Stimulated activated CD4-positive, alpha-beta T cell treated with anti-CD3 and anti-CD28 coated beads, Interleukin-12 subunit alpha, Interleukin-12 subunit beta, amount 100 ng/mL, for 24 hours (primary cell): ENCODE measurements at places on chromosomes 7 and 10.

- DNase-seq: no peak
Measured at GRCh38 chr10:86481761-86482160, 39.8 kb downstream of the WAPL start.

DNA sequence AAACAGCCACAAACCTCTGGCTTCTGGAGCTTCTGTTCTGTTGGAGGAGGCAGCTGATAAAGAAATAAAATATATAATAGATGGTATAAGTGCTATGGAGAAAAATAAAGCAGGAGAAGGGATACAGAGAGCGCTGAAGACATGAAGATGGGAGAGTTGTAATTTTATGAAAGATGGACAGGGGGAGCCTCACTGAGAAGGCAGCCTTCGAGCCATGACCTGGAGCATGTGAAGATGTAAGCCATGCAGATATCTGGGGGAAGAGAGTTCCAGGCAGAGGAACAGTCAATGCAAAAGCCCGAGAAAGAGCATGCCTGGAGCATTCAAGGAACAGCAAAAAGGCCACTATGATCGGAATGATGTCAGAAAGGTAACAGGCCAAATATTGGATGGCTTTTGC lies 187.5 kb downstream of the KIAA1217 start:
- DNase-seq: no peak

- no peak for DNase-seq
Measured at GRCh38 chr7:82617156-82617555, 173.6 kb upstream of the CACNA2D1 start.

- no peak for DNase-seq
Measured at GRCh38 chr10:108462005-108462404, 1297.5 kb upstream of the SORCS1 start.

DNA sequence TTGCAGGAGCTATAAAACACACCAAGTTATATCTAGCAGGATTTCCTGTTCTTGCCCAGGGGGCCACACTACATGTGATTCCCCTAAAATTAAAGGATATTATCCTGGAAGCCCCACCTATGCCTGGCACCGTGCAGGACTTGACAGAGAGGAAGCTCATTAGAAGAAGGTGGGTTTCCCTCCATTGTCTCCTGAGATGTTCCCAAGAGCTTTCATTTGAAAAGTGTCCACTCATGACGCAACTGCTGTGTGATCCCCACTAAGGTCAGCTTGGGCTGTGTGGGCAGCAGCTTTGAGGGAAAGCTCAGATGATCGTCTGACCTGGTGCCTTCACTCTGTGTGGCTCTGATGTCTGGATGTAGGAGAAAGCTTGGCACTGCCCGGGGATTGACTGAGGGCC lies 53.5 kb downstream of the RAMP3 start:
- DNase-seq: no peak

- DNase-seq: no peak
Measured at GRCh38 chr7:130070861-130071622, 708 bp downstream of the KLHDC10 start.

- no peak for DNase-seq
Measured at GRCh38 chr7:74575083-74575784, 82.3 kb upstream of the GTF2I start.

DNA sequence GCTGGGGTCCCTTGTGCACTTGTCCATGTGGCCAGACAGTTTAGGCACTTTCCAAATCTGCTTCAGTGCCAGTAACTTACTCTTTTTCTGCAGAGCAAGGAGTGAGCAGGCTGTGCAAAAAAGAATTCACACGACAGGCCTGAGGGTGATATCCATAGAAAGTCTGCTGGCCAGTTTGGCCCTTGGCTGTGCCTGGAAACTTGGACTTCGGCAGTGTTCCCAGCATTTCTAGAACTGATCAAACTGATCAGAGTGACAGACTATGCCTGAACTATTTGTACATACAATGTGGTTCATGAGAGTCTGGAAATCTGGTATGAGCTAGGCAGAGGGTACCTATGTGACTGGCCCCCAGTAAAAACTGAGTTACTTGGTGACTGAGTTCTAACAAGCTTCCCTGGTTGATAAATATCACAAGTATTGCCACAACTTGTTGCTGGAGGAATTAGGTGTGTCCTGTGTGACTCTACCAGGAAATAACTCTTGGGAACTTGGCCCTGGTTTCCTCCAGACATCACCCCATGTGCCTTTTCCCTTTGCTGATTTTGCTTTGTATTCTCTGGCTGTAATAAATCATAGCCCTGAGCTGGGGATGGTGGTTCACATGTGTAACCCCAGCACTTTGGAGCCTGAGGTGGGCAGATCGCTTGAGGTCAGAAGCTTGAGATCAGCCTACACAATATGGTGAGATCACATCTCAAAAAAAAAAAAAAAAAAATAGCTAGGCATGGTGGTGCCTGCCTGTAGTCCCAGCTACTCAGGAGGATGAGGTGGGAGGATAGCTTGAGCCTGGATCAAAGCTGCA lies 3.3 kb upstream of the DENND10 start:
- DNase-seq: no peak

- DNase-seq: no peak
Measured at GRCh38 chr10:35762311-35763030, 120.4 kb upstream of the FZD8 start.

DNA sequence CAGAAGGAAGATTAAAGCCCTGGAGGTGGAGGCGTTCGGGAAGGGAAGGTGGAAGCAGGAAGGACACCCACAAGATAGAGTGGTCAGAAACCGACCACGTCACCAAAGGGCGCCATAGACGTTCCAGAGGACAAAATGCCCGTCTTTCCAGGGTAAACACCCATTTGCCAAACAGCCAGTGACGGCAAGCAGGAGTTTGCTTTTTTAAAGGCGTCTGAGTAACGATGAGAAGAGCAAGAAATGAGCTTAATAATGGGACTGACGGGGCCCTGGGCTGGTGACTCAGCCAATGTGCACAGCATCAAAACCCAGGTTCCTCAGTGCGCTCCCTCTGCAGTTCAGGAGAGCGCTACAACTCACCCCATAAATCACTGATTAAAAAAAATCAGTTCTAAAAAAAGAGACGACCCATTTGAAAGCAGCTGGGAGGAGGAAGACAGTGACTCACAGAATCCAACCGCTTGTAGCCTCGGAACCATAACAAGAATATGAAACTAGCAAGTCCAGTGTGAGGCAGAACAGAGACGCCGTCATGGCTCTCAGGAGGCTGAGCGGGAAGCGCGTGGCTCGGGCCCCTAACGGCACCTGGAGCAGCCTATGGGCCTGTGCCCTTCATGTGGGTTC lies 5.9 kb downstream of the DIP2C start:
- no peak for DNase-seq

GRCh38 chr7:47757921-47758411 lies 176.1 kb upstream of the TNS3 start:
- no peak for DNase-seq

GRCh38 chr10:48535416-48536155 lies 69.3 kb downstream of the ARHGAP22 start:
- no peak for DNase-seq

DNA sequence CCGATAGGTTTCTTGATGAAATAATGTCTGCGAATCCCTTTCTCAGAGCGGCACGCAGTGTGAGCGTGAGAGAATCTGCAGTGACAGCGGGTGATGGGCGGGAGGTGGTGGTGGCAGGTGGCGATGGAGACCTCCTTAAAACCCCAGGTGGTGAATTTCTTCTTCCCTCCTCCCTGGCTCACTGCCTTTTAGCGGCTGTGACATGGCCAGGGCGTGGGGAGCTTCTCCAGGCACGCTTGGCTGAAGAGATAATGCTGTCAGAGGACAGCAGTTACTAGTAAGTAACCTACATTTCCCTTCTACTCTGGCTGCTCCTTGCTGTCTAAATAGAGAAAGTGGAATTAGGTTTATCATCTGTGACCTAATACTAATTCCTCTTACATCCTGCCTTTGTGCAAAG lies 141.4 kb upstream of the INSYN2A start:
- DNase-seq: no peak

DNA sequence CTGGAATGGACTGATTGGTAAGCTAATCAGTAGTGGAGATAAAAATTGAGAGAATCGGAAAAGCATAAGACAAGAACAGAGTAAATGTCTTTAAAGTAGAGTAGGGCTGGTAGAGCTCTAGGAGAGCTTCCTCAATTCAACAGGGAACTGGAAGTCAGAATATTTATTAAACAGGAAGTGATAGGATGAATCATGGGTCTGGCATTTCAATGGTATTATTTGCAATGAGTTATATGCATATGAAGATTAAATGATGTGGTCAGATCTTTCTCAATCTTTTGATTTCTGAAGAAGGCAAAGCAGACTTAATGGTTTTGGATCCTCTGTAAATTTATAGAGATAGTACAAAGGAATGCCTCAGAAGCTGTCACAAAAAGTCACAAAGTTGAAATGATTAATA lies 349.0 kb downstream of the HPSE2 start:
- no peak for DNase-seq
